Foreskin keratinocyte (primary cell): ENCODE measurements at places on chromosomes 2 and 18.
A peak's percentile ranks its signal among the peaks of the same experiment; 100 is the strongest.

DNA sequence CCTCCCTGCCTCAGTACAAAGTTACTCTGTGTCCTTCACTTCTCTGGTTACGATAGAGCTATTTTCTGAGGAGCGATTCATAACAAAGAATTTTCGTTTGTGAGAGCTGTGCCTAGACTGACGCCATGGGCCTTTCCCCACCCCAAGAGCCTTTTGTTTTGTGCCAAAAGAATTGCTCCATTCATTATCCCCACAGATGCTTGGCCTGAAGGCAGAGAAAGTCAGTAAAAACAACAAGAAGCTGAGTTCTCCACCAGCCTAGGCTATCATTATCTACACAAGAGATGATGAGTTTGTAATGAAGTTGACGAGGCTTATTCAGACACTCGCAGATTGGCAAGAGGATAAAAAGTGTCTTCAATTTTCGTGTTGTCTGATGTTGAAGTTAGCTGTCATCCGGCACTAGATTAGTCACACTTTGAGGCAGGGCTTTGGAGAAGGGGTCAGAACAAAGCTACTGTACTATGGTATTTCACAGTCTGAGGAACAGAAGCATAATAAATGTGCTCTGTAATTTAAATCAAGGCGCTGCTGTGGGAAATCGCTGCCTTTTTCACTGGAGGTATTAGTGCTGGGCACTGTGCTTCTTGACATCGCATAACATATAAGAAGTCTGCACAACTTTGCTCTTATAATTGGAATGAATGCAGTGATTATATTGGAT, 278.4 kb upstream of the FIGN start:
- no peak for DNase-seq

DNA sequence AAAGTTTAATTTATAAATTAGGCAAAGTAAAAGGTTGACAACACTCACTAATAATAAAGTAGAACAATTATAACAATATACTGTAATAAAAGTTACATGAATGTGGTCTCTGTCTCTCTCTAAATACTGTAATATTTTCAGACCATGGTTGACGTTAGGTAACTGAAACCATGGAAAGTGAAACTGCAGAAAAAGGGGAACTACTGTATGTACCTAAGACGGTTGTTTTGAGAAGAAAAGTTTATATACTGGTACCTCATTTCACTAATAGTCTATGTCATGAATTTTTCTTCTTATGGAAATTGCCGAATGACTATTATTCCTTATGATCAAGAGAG, 166.7 kb upstream of the ZNF521 start:
- no peak for DNase-seq

GRCh38 chr2:11056614-11057013, 98.7 kb upstream of the SLC66A3 start:
- DNase-seq, result peak; percentile 51

DNA sequence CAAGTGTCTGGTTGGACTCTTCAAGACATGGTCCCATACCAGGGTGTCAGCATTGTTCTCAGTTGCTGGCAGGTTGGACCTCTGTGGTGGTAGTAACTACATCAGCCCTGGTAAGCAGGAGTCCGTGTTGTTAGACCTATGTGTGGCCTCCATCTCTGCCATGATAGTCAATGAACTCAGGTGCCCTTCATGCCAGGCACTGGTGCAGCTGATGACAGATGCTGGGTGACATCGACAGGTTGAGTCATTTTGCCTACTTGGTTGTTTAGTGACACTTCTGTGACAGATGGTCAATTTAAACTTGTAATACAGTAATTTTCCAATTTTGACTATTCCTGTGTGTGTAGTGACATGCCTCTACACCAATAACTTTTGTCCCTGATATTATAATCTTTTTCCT, 189.7 kb downstream of the SP3 start:
- DNase-seq, result no peak

- DNase-seq, result no peak
Measured at GRCh38 chr2:177806025-177806424, 266.6 kb downstream of the PDE11A start.

- DNase-seq, result no peak
Measured at GRCh38 chr2:205650931-205651330, 31.4 kb upstream of the NRP2 start.

GRCh38 chr18:25469489-25469888, 117.5 kb upstream of the ZNF521 start:
- DNase-seq, result no peak

DNA sequence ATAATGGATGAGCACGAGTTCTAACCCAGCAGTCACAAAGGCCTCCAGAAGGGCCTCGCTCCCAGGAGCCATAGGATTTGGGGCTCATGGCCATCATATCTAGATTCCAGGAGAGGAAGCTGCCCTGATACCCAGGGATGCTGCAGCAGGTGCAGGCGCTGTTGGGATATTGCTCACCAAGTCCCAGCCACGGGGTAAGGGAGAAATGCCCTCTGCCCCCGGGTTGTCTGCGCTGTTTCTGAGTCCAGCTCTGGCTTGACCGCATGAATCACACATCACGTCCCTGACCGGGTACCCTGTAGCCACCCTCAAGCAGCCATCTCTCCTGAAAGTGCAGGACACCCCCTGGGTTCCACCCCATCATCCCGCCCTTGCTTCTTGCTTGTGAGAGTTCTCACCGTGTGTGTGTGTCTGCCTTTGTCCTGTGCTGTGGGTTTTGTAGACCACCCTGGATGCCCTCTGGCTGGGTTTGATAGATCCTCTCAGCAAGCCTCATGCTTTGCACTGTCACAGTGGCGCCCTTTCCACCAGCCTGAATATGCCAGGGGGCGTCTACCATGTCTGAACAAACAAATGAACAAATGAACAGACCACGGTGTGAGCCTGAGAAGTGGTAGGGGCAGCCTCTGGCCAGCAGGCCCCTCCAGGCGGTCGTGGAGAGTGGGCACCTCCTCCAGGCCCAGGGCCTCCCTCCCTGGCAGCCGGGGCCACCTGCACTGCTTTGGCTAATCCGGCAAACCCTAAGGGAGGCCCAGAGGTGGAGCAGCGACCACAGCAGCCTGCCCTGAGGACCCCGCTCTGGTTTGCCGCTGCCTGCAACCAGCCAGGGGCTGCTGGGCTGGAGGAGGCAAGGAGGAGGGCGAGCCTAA, 32.1 kb downstream of the ADRA2B start:
- DNase-seq, result no peak

DNA sequence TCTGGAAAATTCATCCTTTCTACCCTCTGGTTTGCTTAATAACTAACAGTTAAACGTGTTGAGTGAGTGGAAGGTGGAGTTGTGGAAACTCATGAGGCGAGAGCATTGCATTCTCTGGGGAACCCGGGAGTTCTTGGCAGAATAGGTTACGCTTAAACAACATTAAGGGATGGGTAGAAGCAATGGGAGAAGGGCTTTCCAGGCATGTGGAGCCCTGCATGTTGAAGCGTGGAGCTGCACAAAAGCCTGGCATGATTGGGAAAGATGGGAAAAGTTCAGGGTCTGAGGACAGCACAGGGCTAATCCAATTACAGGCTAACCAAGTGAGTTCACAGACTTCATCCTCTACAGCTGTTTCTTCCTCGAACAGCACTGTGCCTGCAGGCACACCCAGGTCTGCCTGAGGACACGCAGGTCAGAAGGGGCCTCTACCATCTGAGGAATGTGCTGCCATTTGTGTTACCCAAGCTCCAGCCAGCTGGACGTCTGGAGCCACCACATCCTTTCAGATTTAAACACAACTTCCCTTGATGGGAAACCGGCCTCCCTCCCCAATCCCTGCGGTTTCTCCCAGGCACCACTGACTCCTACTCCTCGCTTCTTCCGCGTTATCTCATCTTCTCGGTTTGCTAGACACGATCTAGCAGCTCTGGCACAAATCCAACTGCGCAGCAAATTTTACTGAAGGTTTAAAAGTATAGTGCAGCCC, 164.2 kb downstream of the ANTXR1 start:
- no peak for DNase-seq

DNA sequence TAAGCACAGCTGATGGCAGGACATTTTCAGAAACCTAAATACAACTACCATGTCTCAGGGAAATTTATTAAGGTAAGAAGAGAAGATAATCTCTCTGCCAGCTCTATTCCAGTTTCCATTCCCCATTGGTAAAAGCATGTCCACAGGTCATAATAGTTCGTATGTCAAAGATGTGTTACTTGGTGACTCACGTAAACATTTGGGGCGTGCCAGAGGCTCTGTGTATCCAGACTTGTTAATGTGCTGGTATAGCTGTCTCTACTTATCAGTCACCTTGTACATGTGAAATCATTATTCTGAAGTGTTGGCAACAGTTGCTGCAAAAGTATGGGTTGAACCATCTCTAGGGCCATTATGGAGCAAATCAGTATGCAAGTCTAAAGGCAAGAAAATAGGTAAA, 1345.1 kb downstream of the SUCLG1 start:
- peak; percentile 26 for DNase-seq

GRCh38 chr2:240579771-240580614, 6.5 kb upstream of the CAPN10 start:
- peak; percentile 90 for DNase-seq

DNA sequence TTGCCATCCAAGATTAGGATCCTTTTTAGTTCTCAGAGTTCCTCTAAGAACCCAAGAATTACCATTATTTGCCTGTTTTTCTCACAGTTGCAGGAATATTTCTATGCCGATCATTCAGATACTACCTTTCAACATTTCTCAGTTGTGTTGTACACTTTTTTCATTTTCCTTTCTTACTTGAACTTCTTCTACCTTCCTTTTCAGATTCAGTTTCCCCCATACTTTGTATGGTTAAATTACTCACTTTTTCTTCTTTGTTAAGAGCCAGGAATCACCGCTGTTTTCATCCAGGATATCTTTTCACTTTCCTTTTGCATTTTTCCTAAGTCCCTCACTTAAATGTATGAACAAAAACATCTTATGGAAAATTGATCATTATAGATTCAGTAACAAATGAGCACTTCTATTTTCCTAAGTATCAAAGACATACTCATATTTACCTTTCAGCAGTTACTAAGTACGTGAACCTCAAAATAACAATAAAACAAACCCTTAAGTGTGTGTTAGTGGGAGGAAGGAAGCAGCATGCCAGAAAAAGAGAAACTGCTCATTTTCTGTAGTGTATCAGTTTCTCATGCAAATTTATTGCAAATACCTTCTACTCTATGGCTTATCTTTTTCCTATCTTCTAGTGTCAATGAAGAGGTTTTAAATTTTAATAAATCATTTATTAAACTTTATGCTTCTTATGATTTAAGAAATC, 64.3 kb upstream of the STAT1 start:
- DNase-seq, result no peak

GRCh38 chr18:45562567-45563479, 52.5 kb upstream of the SLC14A2 start:
- DNase-seq, result no peak
